Activated CD4-positive, alpha-beta T cell treated with anti-CD3 and anti-CD28 coated beads, Interleukin-2, amount 10 ng/mL, durations not matched to agents 7 days and 5 days (primary cell): ENCODE measurements at places on chromosomes 6 and 20. TPM values are rescaled to one million over a fixed set of nuclear protein-coding genes. Genes with fewer than 3 reads are reported as not detected.

GRCh38 chr6:139449611-139450000 lies 75.2 kb upstream of the CITED2 start:
- H3K36me3 ChIP-seq: peaks cover 2% of the 10 kb centered on the region
- H3K27ac ChIP-seq: no peak overlapping the region
- no peak overlapping the region for H3K4me3 ChIP-seq
- DNase-seq: no peak
- H3K4me1 ChIP-seq: peaks cover 24% of the 10 kb centered on the region
- no peaks in the 10 kb centered on the region for H3K27me3 ChIP-seq

GRCh38 chr20:45355209-45356084 lies 7.2 kb upstream of the SDC4 start:
- H3K27me3 ChIP-seq: no peaks in the 10 kb centered on the region
- DNase-seq: no peak
- H3K27ac ChIP-seq: peak overlapping the region; percentile 76
- no peaks in the 10 kb centered on the region for H3K36me3 ChIP-seq

- no peaks in the 10 kb centered on the region for H3K4me1 ChIP-seq
- no peaks in the 10 kb centered on the region for H3K36me3 ChIP-seq
- no peak overlapping the region for H3K27ac ChIP-seq
- DNase-seq: no peak
These were observed 594.7 kb upstream of the ADGRB3 start for GRCh38 chr6:68040312-68040778.

DNA sequence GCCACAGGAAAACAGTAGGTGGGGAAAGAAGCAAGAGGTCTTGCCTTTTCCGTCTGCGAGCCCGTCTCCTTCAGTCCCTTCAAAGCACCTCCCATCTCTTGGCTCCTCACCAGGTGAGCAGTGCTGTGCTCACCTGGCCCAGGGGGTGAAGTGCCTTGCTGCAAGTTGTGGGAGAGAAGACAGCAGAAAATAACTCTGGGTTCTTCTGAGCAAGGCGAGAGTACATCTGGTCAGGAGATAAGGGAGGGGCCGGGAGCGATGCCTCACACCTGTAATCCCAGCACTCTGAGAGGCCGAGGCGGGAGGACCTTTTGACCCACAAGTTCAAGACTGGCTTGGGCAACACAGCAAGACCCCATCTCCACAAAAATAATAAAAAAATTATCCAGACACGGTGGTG lies 35.6 kb upstream of the TGM3 start:
- no peak overlapping the region for H3K4me3 ChIP-seq
- H3K27ac ChIP-seq: no peak overlapping the region
- no peaks in the 10 kb centered on the region for H3K36me3 ChIP-seq

- no peaks in the 10 kb centered on the region for H3K36me3 ChIP-seq
- DNase-seq: no peak
- H3K27me3 ChIP-seq: peaks cover 26% of the 10 kb centered on the region
- no peak overlapping the region for H3K4me3 ChIP-seq
These were observed 125.3 kb upstream of the PROKR2 start for GRCh38 chr20:5442101-5442500.

GRCh38 chr6:95649451-95649850 lies 72.1 kb downstream of the MANEA start:
- no peak overlapping the region for H3K4me3 ChIP-seq
- DNase-seq: no peak
- no peak overlapping the region for H3K27ac ChIP-seq
- H3K36me3 ChIP-seq: no peaks in the 10 kb centered on the region

GRCh38 chr6:114471450-114471849 lies 128.6 kb upstream of the HS3ST5 start:
- H3K4me1 ChIP-seq: no peaks in the 10 kb centered on the region
- no peaks in the 10 kb centered on the region for H3K27me3 ChIP-seq
- H3K36me3 ChIP-seq: no peaks in the 10 kb centered on the region
- DNase-seq: no peak
- no peak overlapping the region for H3K4me3 ChIP-seq

DNA sequence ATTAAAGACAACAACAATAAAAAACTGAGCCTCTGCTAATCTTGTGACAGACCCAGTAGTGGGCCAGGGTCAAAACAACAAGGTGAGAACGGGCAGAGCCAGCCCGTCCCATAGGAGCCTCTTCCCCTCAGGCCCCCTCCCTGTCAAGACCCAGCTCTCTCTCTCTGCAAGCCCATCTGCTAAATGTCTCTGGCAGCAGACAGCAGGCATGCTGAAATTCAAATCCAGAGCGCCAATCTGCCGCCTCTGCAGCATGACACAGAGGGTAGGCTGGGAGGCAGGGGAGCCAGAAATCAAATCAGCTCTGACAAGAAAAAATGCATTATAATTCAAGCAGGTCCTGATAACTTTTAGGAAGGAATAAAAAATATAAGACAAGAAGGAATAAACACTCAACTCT lies 26.3 kb downstream of the METTL24 start:
- no peak for DNase-seq
- no peak overlapping the region for H3K27ac ChIP-seq
- H3K4me3 ChIP-seq: no peak overlapping the region
- no peaks in the 10 kb centered on the region for H3K4me1 ChIP-seq
- H3K27me3 ChIP-seq: peaks cover 7% of the 10 kb centered on the region

DNA sequence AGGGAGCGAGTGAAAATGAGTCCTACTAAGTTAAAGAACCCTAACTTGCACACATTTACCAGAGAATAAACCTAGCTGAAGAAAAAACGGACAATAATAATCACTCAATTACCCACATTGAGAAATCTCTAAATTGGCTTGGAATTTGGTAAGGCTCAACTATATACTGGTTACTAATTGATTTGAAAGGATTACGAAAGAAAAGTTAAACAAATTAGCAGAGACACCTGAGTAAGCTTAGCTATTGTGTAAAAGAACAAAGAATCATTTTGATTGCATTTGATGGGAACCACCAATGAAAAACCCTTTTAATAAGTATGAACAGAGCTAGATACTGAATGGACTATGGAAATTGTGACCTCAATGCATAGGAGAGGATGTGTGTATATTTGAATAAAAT lies 118.6 kb upstream of the ADGRF1 start:
- no peaks in the 10 kb centered on the region for H3K36me3 ChIP-seq
- DNase-seq: no peak
- H3K27me3 ChIP-seq: peaks cover 3% of the 10 kb centered on the region
- H3K4me3 ChIP-seq: no peak overlapping the region
- no peak overlapping the region for H3K27ac ChIP-seq

DNA sequence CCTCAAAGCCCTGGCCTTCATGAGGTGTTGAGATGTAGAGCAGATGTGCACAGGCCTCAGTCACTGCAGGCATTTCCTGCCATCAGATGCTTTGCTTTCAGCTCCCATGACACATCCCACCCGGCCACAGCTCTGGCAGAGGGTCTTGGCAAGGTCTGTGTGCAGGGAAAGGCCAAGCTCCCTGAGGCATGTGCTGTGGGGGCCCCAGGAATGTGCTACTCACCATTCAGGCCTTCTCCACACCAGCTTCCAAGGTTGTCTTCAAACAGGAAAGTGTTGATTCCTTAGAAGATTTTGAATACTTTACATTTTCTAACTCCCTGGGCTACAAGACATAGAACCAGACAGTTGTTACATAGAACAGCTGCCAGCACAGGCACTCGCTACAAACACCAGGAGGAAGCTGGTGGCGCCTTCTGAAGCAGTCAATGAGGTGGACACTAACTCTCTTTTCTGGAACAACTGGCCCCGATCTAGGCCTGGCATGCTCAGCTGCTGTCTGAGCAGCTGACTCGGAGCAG lies 27.8 kb downstream of the CASS4 start:
- peak; percentile 18 for DNase-seq
- peak overlapping the region; percentile 90 for H3K27ac ChIP-seq
- peak overlapping the region; percentile 42 for H3K4me3 ChIP-seq
- peaks cover 47% of the 10 kb centered on the region for H3K4me1 ChIP-seq
- H3K36me3 ChIP-seq: peaks cover 19% of the 10 kb centered on the region

- DNase-seq: no peak
- no peaks in the 10 kb centered on the region for H3K36me3 ChIP-seq
- no peak overlapping the region for H3K4me3 ChIP-seq
- H3K27me3 ChIP-seq: peaks cover 13% of the 10 kb centered on the region
- no peaks in the 10 kb centered on the region for H3K4me1 ChIP-seq
- H3K27ac ChIP-seq: no peak overlapping the region
These were observed 28.3 kb downstream of the MEP1A start for GRCh38 chr6:46821458-46821881.

SIGLEC1 gene
- total RNA-seq: not detected

AGPAT1 gene
- 47.3 TPM for total RNA-seq

CTAGE9 gene
- not detected for total RNA-seq

FUT9 gene
- not detected for total RNA-seq

BPIFB2 gene
- not detected for total RNA-seq

HACE1 gene
- 11.9 TPM for total RNA-seq

C20orf202 gene
- not detected for total RNA-seq

C20orf144 gene
- total RNA-seq: 0.25 TPM

PHACTR3 gene
- not detected for total RNA-seq

PKIB gene
- total RNA-seq: 1.3 TPM

SMLR1 gene
- total RNA-seq: not detected

FAM217A gene
- total RNA-seq: not detected
